Stimulated activated CD8-positive, alpha-beta memory T cell treated with anti-CD3 and anti-CD28 coated beads, Interleukin-15, amount 100 ng/mL, for 1 hour (primary cell): ENCODE measurements at places on chromosomes 13 and 19.
A peak's percentile ranks its signal among the peaks of the same experiment; 100 is the strongest.

- no peak for DNase-seq
These were observed 1065.1 kb downstream of the SLITRK1 start for GRCh38 chr13:82817133-82817532.

GRCh38 chr13:52128714-52129700, at the start of gene NEK5:
Gene NEK5, minus strand, starts transcription at chr13:52129073. Its CDS starts 1,591 bp downstream, at chr13:52127482.
- DNase-seq, result peak; percentile 9

DNA sequence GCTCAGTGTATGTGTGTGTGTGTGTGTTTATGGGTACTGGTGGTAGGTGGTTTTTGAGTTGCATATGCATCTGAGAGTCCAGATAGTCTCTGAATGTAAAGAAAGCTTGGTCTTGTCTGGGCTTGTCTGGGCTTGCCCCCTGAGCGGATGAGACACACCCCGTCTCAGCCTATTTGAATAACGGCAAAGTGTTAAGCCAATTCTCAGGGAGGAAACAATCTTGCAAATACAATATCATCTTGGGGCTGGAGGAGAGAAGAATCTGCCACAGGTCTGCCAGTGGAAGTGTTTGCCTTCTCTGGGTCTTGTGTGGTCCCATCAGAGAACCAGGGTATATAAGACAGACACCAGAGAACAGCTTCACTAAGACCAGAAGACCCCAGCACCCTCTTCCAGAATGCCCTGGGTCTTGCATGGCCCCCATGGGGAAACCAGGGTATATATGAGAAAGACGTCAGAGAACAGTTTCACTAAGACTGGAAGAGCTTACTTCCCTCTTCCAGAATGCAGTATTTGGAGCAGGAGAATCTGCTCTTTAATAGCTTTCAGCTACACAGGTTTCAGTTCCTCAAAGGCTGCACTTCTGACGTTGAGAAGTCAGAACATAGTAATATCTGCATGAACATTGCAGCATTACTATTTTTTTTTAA, 13.3 kb downstream of the CD70 start:
- DNase-seq, result no peak

DNA sequence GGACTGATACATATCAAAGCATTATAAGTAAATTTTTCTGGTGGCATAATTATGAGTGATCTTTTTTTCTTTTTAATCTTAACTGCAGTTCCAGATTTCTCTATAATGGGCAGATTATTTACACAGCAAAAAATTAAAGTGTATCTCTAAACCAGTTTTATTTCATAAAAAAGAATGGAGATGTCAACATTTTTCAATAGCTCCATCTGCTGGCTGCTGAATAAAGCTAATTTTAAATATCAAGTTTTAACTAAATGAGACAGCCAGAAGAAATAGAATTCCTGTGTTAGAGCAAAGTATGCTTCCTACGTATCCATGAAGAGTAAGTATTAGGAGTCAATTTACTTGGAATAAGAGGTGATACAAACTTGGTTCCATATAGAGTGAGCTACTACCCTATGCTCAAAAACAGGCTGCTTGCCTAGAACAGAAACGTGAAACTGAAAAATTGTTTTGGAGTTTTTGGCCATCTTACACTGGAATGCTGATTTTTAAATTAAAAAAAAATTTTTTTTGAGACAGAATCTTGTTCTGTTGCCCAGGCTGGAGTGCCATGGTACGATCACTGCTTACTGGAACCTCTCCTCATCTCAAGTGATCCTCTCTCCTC, 5.0 kb upstream of the PDS5B start:
- DNase-seq, result no peak
